ENCODE measurements at places on chromosomes 5 and 9.

- no peak for DNase-seq
Observed at GRCh38 chr9:27433631-27434325, 90.3 kb upstream of the IFNK start.

GRCh38 chr5:79093762-79094161 is 17.8 kb upstream of the BHMT start:
- DNase-seq = no peak

- no peak for DNase-seq
Observed at GRCh38 chr9:37337301-37337890, 85.1 kb upstream of the GRHPR start.

- DNase-seq = no peak
Observed at GRCh38 chr9:86315078-86315477, 32.7 kb upstream of the ISCA1 start.

DNA sequence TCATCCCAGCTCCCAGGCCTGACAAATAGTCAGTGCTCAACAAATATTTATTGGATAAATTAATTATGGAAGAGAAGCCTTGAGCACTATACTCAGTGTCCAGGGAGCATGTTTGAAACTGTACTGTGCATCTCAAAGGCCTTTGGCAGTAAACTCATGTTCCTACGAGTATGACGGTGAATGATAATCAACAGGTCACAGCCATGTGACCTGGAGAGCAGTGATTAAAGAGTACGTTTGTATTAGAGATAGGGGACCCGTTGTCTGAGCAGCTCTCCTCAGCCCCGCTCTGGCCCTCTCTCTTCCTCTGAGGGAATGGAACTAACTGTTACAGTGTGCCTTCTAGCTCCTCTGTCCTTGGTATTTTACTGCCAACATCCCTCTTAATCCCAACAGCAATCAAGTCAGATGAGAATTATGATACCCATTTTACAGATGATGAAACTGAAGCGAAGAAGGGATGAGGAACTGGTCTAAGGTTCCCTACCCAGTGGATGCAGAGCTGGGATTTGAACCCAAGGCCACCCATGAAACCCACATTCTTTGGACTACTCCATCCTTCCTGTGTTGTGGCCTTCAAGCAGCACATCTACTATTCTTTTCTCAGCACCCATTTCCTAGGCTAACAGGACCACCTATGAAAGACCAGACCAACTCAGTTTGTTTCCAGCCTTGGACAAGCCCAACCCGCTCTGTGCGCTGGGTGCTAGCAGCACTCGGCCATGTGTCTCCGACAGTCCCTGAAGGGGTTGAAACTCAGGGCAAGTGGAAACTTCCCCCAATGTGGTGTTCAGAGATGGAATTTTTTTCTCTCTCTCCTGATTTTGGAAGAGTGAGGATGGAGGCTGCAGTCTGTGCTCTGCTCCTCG is 34.9 kb downstream of the SPRY4 start:
- no peak for DNase-seq
